ENCODE measurements at places on chromosomes 3 and 15.

- no peak for DNase-seq
Measured at GRCh38 chr3:71934520-71935270, 149.7 kb upstream of the PROK2 start.

DNA sequence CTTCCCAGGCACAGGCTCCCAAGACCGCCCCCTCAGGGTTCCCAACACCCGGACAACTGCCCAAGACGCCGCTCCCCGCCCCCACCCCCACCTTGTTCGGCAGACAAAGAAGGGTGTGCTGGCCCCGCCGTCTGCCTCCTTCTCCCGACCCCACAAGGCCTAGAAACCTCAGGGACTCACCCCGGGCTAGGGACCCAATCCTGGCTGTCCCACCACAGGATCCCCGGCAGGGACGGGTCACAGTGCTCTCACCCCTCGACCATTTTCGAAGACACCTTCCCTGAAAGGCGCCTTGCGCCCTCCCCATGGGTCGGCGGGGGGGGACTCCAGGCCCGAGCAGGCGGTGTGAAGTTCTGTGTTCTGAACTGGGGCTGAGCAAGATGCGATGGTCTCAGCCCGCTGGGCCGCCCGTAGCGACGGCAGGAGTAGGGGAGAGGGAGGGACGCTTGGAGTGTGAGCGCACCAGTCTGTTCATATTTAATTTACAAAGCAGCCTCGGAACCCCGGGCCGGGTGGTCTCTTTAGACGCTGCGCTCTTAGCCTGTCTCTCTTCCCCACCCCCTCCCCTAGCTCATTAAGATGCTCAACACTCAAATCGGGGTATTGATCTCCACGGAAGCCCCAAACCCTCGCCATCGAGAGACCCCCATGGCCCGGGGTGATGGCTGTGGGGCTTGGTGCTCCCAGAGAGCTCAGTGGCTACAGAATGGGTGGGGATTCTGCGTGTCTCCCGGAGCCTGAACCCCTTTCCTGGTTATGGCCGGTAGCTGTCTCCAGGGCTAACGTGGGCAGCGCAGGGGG, 1.4 kb upstream of the ISLR2 start:
- DNase-seq, result no peak

- no peak for DNase-seq
Measured at GRCh38 chr15:101446518-101447167, 42.9 kb downstream of the PCSK6 start.

GRCh38 chr3:94647131-94647530, 584.3 kb downstream of the NSUN3 start:
- no peak for DNase-seq

DNA sequence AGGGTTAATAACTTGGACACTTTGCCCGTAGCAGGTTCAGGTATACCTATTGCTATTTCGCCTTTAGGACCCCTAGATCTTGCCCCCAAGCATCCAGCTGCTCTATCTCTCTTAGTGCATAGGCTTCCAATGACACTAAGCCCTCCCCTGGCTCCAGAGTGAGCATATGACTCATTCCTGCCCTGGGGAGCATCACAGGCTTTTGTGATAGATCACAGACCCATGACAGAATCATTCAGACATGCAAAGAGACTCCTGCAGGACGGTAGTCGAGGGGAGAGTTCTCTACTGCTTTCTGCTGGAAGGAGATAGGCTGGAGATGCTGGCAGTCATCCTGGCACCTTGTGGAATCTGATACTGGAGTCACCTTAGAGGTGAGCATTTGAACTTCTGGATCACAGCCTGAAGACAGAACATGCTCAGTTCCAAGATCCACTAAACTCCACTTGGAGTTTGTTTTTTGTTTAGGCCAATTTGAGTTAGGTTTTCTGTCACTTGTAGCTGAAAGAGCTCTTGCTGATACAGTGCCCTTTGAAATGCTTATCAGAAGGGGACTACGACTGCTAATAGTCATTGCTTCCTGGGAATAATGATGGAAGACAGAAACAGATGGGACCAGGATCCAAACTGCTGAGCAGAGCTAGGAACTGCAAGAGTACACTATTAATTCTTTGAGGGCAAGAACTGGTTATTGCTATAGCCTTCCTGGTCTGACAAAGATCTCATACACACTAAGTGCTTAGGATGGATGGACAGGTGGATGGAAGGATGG, 11.0 kb downstream of the LYSMD2 start:
- DNase-seq, result no peak

GRCh38 chr3:107493134-107493533, 29.6 kb upstream of the BBX start:
- DNase-seq, result no peak

GRCh38 chr3:151306168-151306810, 10.3 kb downstream of the GPR87 start:
- no peak for DNase-seq

GRCh38 chr3:30368978-30369377, 237.4 kb upstream of the TGFBR2 start:
- no peak for DNase-seq

DNA sequence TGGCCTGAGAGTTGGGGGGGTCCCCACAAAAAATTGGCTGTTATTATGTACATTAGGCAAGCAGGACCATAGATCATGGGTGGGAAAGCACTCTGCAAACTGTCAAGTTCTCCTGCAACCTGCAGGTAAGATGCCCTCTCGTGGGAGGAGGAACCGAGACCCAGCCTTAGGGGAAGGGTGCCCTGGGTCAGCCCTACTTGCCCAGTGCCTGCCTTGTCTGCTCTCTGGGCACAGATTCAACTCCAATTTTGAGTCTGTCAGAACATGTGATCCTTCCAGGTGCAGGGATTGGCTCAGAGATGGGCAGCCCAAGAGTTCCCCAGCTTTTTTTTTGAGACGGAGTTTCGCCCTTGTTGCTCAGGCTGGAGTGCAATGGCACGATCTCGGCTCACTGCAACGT, 99.2 kb downstream of the PLXNA1 start:
- no peak for DNase-seq

GRCh38 chr3:98890965-98891910, 10.3 kb downstream of the DCBLD2 start:
- DNase-seq, result no peak

- no peak for DNase-seq
Measured at GRCh38 chr3:142098964-142099363, 50.4 kb downstream of the TFDP2 start.

DNA sequence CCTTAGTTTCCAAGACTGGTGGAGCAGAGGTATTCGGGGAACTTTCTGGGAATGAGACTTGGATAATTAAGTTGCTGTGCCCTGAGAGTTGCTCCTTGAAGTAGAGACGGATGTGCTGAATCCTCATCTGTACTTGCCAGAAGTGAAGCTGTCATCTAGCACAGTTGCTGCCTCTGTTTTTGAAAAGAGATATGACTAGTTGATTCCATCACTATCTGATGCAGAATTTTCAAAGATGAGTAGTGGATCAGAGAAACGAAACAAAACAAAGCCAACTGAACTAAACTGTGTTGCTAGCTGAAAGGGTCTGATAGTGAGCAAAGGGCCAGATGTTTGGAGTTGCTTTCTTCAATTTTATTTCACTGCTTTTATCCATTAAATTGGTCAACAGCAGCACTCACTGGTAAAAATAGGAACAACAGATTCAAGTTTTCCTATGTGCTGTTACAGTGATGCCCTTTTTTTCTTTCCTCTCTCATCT, 52.7 kb downstream of the MITF start:
- DNase-seq, result no peak

DNA sequence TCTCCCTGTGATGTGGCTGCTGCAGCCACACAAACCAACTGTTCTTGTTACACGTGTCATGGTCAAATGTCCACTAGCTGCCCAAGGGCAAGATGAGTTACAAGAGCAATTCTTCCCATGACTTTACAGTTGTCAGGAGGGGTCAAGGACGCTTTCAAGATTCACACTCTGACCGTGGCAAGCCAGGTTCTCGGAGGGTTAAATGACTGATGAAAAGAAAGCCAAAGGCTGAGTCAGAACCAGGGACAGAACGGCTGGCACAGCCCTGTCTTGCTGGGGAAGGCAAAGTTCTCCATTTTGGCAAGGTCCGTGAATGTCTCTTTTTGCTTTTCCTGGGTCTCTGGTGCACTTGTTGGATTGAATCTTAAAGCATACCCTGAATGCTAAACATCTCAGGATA, 364.5 kb upstream of the ICE2 start:
- DNase-seq, result no peak

DNA sequence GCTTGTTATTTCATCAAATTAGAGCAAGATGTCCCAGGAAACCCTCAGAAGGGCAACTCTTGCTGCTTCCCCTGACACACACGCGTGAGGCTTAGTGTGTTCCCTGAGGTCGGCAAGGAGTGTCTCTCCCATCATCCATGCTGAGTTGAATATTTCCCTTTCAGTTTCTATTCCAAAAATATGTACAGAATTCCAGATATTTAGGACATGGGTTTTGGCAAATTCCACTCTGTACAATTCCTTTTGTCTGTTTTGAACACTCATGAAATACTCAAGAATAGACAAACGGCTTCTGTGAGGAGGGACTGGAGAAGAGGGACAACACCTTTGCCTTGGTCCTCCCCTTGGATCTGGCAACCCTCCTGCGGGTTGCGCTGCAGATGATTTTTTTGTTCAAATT, 138.0 kb downstream of the DUT start:
- DNase-seq, result no peak

Measured in stimulated activated CD4-positive, alpha-beta T cell treated with anti-CD3 and anti-CD28 coated beads, Interleukin-15, amount 100 ng/mL, for 48 hours (primary cell).